GM23248 (cell line): ENCODE measurements at places on chromosomes 4 and X.

DNA sequence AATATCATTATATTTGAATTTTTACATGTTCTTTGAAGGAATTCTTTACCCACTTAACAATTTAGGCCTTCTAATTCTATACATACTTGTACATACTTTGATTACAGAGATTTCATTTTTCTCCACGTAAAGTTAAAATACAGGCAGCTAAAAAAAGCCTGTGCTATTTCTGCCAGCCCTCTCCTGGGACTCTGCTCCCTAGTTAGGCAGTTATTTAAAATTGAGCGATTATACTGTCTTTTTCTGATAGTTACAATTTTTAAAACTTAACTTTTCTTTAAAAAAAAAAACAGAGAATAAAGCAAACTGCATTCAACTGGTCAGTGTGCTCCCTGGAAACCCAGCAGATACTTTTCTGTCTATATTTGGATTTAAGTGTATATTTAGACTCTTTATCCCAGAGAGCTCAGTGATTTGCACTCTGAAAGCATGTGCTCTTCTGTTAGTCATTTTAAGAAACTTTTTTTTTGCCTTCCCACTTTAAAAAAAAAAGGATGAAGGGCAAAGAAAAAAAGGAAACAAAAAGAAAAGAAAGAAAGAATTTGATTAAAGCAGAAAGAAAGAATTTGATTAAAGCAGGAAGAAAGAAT lies 18.1 kb upstream of the FAM241A start:
- H3K27me3 ChIP-seq = no peaks in the 10 kb centered on the region
- no peaks in the 10 kb centered on the region for H3K36me3 ChIP-seq
- peak overlapping the region; percentile 32 for H3K27ac ChIP-seq
- peak overlapping the region; percentile 32; the same call in 1 of the 2 replicates for H3K4me3 ChIP-seq
- H3K4me1 ChIP-seq = peaks cover 23% of the 10 kb centered on the region
- DNase-seq = peak; percentile 21

DNA sequence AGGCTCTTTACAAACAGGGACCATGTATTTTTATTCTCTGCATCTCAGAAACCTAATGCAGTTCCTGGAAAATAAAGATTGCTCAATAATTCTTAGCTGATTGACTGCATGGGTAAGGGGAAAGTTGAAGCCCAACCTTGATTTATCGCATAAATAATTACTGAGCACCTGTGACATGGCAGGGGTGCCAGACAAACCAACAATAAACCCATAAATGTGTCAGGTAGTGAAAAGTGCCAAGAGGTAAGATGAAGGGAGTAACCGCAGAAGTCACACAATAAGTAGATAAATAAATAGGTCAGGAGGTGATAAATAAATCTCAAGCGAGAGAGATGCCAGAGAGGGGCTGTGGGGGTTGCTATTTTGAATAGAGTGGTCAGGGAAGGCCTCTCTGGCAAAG lies 20.1 kb upstream of the AP1S2 start:
- DNase-seq = no peak
- H3K36me3 ChIP-seq = no peaks in the 10 kb centered on the region
- H3K27me3 ChIP-seq = no peaks in the 10 kb centered on the region
- H3K4me3 ChIP-seq = no peak overlapping the region
- no peaks in the 10 kb centered on the region for H3K4me1 ChIP-seq

- no peaks in the 10 kb centered on the region for H3K27me3 ChIP-seq
- no peak overlapping the region for H3K27ac ChIP-seq
- H3K36me3 ChIP-seq = no peaks in the 10 kb centered on the region
- H3K4me1 ChIP-seq = no peaks in the 10 kb centered on the region
- no peak overlapping the region for H3K4me3 ChIP-seq
These were observed 1901.3 kb upstream of the TENM3 start for GRCh38 chr4:180341926-180342325.

DNA sequence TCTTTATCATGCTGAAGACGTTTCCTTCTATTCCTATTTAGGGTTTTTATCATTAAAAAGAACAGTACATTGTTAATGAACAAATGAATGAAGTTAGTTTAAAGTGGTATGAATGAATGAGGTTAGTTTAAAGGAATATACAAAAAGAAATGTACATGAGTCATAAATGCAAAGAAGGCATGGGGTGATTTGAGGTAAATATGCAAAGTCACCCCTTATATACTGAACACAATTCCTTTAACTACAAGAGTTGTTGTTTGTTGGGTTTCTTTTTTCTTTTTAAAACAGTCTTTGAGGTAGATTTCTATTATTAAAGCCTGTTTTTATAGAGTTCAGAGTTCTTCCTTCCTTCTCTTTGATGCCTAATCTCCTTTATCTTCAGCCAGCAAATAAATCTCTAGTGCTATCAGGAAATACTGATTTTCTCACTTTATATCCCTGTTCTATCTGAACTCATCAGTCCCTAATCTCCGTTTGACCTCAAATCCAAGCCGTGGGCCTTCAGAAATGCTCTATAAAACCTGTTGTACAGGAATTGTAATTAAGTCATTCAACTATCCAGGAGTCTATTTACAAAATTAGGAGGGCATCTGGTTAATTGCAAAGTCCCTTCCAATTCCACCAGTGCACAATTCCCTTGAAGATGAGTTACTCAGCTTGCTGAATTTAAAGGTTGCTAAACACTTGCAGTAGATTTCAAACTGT lies 31.6 kb upstream of the ABCG2 start:
- no peak overlapping the region for H3K4me3 ChIP-seq
- H3K27ac ChIP-seq = no peak overlapping the region
- no peaks in the 10 kb centered on the region for H3K36me3 ChIP-seq
- no peak for DNase-seq

GRCh38 chr4:185735866-185736400 lies 76.1 kb downstream of the SORBS2 start:
- DNase-seq = no peak
- H3K4me1 ChIP-seq = no peaks in the 10 kb centered on the region
- H3K4me3 ChIP-seq = no peak overlapping the region
- H3K27me3 ChIP-seq = 0 out of 2 replicates have a peak, but pooled peaks cover 9% of the 10 kb centered on the region
- H3K36me3 ChIP-seq = no peaks in the 10 kb centered on the region
- no peak overlapping the region for H3K27ac ChIP-seq

DNA sequence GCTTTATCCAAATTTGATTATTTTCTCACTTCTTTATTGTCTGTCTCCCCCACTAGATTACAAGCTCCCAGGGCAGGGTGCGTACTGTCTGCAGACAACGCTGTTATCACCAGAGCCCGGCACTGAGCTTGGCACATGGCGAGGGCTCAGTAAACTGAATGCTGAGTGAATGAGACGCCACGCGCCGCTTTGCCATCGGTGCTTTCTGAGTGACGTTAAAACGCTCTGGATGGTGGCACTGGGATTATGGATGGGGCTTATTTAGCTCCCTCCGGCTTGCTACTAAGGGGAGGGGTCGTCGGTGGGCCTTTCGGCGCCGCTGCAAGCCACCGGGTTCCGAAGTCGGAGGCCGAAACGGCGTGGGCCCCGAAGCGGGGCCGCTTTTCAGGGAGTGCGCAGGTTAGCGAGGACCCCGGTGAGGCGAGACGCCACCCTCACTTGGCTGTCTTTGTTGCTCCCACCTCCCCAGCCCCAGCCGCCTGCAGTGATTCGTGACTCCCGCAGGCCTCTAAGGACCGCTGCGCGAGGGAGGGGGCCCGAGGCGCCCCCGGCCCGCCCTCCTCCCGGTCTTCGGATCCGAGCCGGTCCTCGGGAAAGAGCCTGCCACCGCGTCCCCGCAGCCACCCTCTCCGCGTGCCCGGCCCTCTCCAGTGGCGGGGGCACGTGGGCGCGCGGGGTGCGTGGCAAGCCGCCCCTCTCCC lies 569 bp upstream of the FHL1 start:
- peak; percentile 25 for DNase-seq
- no peak overlapping the region for H3K27ac ChIP-seq
- H3K4me3 ChIP-seq = peak overlapping the region; percentile 68

GRCh38 chrX:152138388-152138784 lies at the start of gene MAGEA10:
MAGEA10 (minus strand) TSS chrX:152138577; CDS start chrX:152135620, 2,957 bp downstream.
- H3K27me3 ChIP-seq = no peaks in the 10 kb centered on the region
- no peak for DNase-seq
- no peaks in the 10 kb centered on the region for H3K4me1 ChIP-seq
- H3K27ac ChIP-seq = no peak within 1 kb of the TSS
- H3K4me3 ChIP-seq = no peak within 1 kb of the TSS
